ENCODE measurements at places on chromosomes 5 and 9.
A peak's percentile ranks its signal among the peaks of the same experiment; 100 is the strongest.

- DNase-seq, result no peak
These were observed 110.0 kb upstream of the DHFR start for GRCh38 chr5:80764786-80765185.

- DNase-seq, result no peak
These were observed 72.1 kb upstream of the HSPA9 start for GRCh38 chr5:138647261-138647788.

GRCh38 chr5:172051643-172052339 lies 45.4 kb upstream of the FBXW11 start:
- no peak for DNase-seq

DNA sequence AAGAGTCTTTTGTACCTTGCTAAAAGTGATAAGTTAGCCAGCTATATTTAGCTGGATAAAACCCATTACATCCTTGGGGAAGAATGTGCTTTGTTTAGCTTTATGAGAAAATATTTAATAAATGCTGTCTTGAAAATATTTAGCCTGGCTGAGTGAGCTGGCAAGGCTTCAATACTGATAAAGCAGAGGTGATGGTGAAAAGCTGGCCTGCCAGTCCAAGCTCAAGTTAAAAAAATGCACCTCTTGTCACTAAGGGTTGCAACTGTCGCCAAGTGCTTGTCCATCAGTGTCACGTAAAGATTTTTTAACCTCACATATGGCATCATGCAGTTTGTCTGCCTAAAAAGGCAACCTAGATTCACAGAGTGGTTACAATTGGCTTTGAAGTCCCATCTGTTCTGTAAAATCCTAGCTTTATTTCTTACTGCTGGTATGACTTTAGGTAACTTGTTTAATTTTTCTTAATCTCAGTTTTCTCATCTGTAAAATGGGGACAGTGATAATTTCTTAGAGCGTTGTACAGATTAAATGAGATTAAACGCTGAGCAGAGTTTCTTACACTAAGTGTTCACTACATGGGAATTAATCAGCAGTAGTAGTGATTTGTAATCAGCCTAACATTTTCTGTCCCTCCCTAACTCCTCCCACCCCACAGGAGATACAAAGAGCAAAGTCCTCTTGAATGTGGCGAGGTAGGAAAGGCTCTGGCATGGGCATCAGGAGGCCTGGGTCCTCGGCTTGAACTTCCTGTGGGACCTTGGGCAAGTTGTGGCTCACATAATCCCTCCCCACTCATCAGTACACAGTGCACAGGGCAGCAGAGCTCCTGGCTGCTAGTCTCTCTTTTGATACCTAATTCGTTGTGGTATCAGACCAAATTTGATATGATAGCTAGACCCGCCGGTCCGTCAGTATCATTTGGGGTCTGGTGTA lies 48.7 kb downstream of the PIK3R1 start:
- DNase-seq, result no peak

GRCh38 chr9:126511411-126511810 lies 102.3 kb upstream of the LMX1B start:
- no peak for DNase-seq

DNA sequence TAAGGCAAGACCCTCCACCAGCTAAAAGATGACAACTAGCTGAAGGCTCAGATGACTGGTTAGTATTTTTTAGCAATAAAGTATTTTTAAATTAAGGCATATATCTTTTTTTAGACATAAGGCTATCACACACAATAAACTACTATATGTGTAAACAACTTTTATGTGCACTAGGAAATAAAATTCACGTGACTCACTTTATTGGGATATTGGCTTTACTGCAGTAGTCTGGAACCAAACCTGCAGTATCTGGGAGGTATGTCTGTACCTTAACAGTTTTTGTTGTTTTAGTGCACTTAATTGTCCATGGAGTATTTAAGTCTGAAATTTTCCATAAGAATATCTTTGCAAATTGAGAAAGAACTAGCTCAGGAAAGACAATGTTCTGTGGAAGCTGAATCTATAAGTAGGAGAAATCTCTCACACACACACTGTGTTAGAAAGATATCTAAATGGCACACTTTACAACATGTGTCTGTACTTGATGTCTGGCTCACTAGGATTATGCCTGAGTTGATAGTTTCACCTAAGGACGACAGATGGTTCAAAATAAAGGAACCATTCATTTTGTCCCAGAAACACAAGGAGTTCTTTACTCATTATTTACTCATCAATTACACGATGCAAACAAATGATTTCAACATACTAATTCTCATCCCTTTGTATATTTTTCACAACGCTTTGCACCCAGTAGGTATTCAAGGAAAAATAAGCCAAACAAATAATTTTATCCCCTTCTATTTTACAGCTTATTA lies 4.6 kb downstream of the RAPGEF6 start:
- no peak for DNase-seq

GRCh38 chr9:134671341-134672113 lies 29.9 kb downstream of the COL5A1 start:
- DNase-seq, result no peak

DNA sequence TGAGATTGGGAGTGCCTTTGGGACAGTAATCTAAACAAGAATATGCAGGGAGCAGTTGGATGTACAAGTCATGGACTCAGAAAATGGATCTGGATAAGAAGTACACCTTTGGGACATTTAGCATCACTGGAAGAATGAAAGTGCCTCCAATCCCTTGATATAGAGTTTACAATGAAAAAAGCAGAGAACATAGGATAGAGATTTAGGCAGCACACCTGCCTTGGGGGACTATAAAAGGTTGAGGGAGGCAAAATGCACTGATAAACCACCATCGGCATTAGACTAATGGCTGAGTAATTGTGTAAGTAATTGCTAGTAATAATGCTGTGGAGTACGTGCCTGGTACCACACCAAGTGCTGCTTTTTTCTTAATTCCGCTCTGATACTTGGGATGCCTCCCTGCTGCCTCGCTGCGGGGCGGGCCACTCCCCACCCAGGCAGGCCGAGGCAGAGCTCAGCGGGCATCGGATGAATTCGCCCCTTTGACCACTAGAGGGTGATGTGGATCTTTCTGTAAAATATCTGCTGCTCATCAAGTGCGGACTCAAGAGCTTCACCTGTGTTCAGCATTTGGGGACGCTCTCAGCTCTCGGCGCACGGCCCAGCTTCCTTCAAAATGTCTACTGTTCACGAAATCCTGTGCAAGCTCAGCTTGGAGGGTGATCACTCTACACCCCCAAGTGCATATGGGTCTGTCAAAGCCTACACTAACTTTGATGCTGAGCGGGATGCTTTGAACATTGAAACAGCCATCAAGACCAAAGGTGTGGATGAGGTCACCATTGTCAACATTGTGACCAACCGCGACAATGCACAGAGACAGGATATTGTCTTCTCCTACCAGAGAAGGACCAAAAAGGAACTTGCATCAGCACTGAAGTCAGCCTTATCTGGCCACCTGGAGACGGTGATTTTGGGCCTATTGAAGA lies 99.9 kb downstream of the ANKRD18B start:
- peak; percentile 28 for DNase-seq

DNA sequence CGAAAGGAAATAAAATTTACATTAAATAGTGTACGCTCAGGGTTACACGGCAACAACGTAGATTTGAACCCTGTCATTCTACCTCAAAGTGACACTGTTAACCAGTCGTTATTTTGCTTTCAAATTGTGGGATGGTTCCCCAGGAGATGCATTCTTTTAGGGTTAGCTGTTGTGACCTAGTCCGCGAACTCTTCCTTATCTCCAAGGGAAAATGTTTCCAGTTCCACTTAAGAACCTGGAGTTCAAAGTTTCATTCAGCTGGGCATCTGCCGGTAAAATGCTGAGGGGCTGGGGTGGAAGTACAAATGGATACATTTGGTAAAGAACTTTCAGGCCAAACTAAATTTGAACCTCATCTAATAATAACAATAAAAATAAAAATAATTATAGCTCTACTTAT lies 264.6 kb downstream of the NR3C1 start:
- DNase-seq, result no peak

DNA sequence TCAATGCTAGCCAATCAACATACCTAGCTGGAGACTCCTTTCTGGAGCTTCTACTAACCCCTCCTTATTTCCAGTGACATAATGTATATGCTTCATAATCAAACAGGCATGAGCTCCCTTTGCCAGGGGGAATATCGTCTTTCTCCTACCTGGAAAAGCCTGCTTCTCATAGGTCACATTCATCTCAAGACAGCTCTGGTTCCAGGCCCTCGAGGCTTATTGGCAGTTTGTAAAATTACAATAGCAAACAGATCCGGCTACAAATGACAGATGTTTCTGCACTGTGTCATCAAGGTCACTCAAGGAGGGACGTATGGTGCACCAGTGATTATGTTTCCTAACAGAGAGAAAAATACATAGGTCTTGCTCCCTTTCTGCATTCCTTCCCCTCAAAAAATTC lies 140.0 kb downstream of the SAXO1 start:
- DNase-seq, result no peak

DNA sequence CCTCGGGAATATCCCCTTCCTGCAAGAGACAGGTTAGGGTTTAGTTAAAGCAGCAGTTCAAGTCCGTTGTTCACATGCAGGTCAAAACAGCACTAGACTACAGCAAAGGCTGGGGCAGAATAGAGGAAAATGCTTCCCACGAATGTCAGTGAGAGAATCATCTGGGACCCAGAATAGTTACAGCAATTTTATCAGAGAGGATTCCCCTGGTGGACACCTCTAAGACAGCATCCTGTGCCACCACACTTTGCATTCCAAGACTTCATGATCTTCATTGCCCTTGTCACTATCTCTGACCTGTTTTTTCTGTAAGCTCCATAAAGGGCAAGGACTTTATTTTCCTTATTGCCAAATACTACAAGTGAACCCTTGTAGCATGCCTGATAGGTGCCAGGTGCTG lies 12.9 kb downstream of the GRXCR2 start:
- DNase-seq, result no peak

GRCh38 chr5:139147483-139148087 lies 50.6 kb downstream of the SIL1 start:
- DNase-seq, result no peak

DNA sequence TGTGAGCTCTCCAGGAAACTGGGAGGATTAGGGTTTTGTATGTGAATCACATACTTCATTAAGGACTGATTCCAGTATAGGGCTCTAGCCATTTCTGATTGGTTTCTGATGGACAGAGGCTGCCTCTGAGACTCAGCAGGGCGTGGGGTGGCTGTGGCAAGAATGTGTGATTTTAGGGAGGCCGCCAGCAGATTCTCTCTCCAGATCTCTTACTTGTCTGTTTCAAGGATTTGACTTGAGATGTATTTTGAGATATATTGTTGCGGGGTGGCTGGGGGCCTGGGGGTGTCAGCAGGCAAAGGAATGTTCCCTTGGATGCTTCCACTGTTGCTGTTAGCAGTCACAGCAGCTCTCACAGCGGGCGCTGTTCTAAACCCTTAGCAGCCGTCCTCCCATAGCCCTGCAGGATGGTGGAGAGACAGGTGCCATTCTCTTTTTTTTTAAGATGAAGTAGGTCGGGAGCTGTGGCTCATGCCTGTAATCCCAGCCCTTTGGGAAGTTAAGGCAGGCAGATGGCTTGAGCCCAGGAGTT lies 8.0 kb upstream of the HNRNPAB start:
- DNase-seq, result no peak

- DNase-seq, result no peak
These were observed 20.8 kb downstream of the CKMT2 start for GRCh38 chr5:81253875-81254274.

DNA sequence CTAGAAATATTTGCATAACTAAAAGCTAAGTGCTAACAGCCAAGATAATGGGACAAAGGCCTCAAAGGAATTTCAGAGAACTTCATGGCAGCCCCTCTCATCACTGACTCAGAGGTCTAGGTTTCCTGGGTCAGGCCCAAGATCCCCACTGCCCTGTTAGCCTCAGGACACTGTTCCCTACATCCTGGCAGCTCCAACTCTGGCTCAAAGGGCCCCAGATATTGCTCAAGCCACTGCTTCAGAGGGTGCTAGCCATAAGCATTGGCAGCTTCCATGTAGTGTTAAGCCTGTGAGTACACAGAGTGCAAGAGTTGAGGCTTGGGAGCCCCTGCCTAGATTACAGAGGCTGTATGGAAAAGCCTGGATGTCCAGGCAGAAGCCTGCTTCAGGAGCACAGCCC lies 998.1 kb downstream of the TLE1 start:
- DNase-seq, result no peak

- DNase-seq, result no peak
These were observed 77.6 kb downstream of the CACNA1B start for GRCh38 chr9:137955224-137955570.

GRCh38 chr5:138504799-138505198 lies 38.2 kb downstream of the ETF1 start:
- no peak for DNase-seq

DNA sequence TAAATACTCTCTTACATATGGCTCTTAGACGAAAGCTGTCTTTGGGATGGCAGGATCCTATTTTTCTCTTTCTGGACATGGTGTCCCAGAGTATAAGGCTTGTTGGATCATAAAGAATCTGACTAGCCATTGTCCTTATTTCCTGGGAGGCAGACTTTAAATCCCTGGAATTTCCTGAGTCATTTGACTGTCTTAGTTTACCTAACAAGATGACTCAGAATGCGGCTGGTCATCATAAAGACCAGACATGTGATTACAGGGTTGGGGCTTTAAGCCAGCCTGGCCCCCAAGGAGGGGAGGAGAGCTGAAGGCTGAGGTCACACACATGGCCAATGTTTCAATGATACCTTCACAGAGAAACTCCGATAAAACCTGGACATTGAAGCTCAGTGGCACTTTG lies 37.2 kb downstream of the FAM240B start:
- no peak for DNase-seq

- DNase-seq, result no peak
These were observed 87.6 kb downstream of the ADAMTS6 start for GRCh38 chr5:65394087-65394486.

DNA sequence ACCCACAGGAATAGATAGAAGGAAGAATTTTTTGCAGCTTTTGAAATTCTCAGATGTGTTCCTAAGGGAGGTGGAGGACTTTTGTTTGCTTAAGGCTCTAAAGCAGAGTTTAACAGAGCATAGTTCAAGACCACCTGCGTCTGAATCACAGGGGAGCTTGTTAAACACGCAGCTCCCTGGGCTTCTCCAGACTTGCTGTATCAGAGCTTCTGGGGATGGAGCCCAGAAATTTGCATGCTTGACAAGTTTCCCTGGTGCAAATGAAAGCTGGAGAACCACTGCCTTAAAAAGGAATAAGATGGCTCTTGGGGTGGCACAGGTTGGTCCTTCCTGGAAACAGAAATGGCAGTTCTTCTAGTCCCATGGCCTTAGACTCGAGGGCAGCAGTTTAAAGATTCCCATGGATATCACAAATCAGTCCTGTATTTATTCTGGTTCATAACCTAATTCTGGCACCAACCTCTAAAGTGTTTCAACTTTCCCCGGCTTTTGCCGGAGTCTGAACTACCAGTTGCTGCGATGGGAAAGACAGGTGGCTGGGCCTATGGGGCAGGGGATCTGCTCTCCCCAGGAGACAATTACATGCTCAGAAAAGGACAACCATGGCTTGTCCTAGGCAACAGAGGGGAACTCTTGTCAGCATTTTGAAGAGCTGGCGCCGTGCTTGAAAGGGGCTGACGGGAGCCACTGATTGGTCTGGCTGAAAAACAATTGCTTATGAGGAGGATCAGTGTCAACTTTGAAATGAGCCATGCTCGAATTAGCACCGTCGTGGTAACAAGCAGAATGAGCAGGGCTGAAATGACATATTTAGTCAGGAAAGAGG lies 599.6 kb downstream of the CCDC171 start:
- DNase-seq, result no peak

GRCh38 chr5:116573702-116574366 lies 789 bp downstream of the SEMA6A start:
- no peak for DNase-seq

- no peak for DNase-seq
These were observed 12.0 kb upstream of the ELOVL7 start for GRCh38 chr5:60856066-60856465.

All from NCI-H2227 treated with DMSO at 0.1 percent for 48 hours (cell line).